ENCODE measurements at places on chromosomes 5 and 9.

DNA sequence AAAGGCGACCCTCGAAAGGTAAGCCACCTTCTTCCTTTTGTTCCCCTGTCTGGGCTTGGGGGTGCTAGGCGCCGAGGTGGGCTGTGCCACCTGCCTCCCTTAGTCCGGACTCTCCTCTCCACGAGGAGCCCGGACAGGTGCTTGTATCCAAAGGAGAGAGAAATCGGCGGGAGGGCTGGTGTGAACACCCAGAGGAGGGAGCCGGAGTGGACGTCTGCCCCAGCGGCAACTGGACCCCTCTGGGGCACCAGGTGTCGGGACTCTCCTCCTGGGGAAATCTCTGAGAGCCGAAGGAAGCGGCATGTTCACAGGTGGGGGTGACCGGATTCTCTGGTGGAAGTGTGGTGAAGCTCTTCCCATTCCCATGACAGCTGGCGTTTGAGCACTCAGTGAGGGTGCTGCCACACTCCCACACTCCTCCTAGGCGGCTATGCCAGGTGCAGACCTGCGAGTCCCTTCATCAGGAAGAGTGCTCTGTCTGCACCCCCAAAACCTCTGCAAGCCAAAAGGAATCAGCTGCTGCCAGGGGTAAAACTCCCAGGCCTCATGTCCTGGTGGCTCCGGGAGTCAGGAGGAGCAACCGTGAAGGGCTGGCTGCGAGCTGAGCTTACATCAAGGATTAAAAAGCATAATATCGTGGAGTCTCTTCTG lies 921 bp downstream of the KCNIP1 start:
- DNase-seq, result no peak

- DNase-seq, result no peak
These were observed 206.4 kb downstream of the AOPEP start for GRCh38 chr9:94932652-94933510.

- DNase-seq, result no peak
These were observed 595.9 kb downstream of the DNAH5 start for GRCh38 chr5:13348568-13348967.

DNA sequence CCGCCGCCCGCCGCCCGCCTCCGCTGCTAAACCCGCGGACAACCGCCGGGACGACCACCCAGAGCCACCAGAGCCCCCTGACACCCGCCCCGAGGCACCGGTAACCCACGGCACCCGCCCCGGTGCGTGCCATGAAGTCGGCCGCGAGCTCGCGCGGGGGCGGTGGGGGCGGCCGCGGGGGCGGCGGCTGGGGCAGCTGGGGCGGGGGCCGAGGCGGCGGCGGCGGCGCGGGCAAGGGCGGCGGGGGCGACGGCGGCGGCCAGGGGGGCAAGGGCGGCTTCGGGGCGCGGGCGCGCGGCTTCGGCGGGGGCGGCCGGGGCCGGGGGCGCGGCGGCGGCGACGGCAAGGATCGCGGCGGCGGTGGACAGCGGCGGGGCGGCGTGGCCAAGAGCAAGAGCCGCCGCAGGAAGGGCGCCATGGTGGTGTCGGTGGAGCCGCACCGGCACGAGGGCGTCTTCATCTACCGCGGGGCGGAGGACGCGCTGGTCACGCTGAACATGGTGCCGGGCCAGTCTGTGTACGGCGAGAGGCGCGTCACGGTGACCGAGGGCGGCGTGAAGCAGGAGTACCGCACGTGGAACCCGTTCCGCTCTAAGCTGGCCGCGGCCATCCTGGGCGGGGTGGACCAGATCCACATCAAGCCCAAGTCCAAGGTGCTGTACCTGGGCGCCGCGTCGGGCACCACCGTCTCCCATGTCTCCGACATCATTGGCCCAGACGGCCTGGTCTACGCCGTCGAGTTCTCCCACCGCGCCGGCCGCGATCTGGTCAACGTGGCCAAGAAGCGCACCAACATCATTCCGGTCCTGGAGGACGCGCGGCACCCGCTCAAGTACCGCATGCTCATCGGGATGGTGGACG lies 499 bp downstream of the FBLL1 start:
- DNase-seq, result no peak

DNA sequence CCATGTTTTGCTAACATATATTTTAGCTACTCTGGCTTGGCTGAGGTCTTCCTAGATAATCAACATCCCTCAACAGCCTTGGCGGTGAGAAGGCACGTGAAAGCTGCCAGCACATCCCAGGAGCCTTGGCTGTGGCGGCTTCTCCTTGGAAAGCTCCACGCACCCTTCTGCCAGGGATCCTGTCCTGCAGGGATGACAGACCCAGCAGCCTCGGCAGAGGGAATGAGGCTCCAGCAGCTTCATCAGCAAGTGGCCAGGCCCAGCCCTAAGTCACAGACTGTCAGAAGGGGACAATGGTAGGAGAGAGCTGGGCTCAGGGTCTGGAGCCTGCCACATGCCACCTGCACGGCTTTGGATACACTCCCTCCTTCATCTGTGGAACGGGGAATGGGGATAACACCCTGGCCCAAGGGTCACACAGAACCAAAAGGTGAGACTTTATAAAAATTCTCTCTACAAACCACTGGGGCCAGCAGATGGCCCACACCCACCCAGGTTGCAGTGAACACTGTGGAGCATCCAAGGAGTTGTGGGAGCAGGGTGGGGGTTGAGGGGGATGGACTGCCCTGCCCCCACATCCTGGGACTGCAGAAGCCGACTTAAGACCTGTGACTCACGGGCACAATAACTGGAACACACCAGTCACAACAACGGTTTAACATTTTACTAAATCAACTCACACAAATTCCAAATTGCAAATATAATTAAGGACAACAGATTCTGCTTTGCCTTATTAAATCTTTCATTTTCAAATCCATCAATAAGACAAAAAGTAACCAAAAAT lies 65.1 kb downstream of the MACROH2A1 start:
- no peak for DNase-seq

- no peak for DNase-seq
These were observed 334.7 kb downstream of the NDUFS4 start for GRCh38 chr5:53895091-53895683.

DNA sequence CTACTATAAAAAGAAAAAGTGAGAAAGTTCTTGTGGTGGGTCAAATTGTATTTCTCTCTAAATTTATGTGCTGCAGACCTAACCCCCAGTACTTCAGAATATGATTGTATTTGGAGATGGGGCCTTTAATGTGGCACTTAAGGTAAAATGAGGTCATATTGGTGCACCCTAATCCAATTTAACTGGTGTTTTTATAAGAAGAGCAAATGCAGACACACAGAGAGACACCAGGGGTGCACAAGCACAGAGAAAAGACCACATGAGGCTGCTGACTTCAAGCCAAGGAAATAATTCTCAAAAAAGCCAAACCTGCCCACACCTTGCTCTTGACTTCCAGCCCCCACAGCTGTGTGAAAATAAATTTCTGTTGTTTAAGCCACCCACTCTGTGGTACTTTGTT lies 80.2 kb upstream of the HTR4 start:
- no peak for DNase-seq

- no peak for DNase-seq
These were observed 2.0 kb upstream of the UAP1L1 start for GRCh38 chr9:137075275-137075775.

- no peak for DNase-seq
These were observed 44.3 kb downstream of the ERBIN start for GRCh38 chr5:65970481-65971367.

GRCh38 chr5:124289130-124289529 lies 457.3 kb downstream of the ZNF608 start:
- DNase-seq, result no peak

- no peak for DNase-seq
These were observed 91.9 kb downstream of the FEM1C start for GRCh38 chr5:115452536-115453235.

DNA sequence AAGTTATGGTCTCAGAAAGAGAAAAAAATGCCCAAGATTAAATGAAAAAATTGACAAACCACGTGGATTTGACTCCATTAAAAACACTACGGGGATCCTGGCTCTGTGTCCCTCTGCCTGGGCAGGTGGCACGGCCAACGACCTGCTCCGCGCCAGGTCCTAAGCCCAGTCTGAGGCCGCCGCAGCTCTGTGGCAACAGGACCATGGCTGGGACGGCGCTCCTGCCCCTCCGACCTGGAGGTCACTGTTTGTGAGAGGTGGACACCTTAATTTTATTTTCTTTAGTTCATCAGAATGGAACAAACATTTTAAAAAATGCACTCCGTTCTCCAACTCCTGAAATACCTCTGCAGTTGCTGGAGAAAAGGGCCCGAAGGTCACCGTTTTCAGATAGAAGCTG lies 369.4 kb downstream of the CDH9 start:
- no peak for DNase-seq

DNA sequence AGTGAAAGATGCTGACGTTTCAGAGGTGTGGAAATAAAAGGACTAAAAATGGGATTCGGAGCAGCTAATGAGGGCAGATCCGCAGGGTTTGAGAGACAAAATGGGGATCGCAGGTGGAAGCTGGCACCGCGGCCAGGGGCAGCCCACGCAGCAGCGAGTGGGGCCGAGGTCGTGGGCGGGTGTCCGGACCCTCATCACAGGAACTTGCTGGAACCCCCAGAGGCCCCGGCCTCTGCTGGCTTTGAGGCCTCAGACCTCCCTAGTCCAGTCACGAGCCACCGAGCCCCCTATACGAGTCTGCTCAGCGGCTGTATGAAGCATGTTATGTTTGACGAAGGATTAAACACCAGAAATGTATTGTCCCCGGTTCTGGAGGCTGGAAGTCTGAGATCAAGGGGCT lies 45.8 kb upstream of the FCN1 start:
- no peak for DNase-seq

DNA sequence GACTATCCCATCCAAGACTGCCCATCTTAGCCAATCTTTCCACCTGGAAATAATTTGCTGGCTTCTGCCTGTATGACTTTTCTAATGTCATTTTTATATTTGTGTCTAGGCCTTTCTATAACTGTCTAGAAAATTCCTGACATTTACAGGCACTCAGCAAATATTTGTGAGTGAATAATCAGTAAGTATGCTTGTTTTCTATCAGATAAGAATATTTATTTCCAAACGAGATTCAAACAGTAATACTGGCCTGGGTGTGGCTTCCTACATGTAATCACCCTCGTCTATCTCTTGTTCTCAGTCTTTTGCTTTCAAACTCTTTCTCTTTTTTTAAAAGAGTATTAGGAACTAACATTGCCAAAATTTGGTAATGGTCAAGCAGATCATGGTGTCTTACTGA lies 466.2 kb downstream of the RAB3C start:
- no peak for DNase-seq

DNA sequence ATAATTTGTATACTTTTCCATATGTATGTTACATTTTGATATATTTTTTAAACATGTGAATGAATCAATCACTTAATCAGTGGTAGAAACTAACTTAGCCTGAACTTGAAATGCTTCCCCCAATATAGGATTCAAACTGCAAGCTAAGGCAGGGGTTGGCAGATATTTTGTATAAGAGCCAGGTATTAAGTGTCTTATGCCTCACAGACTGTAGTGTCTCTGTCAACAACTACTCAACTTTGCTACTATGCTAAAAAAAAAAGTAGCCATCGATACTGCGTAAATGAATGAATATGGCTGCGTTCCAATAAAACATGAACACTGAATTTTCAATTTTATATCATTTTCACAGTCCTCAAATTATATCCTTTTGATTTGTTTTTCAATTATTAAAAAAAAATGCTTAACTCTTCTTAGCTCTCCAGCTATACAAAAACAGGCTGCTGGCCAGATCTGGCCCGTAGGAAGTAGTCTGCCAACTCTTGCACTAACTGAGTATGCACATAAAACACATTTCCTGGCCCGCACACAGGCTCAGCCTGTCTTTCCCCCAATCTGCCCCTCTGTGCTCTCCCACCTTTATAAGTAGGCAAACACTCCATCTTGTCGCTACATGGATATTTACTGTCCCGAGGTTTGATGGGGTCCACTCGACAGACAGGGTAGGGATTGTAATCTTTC lies 91.8 kb downstream of the SAXO1 start:
- no peak for DNase-seq

DNA sequence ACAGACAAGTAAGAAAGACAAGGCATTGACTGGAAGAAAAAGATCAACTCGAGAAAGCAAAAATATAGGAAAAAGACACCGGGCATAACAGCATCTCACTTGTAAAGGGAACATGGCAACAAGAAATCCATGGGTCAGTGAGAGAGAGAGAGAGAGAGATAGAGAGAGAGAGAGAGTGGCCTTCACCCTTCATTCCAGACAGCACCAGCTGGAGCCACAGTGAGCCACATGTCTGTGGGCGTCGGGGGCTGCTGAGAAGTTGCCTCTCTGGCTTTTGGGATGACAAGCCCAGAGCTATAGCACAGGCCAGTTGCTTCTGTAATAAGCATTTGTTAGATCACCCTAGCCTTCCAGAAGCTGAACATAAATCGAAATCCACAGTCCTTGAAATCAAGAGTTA lies 20.3 kb upstream of the ENC1 start:
- DNase-seq, result no peak

- DNase-seq, result no peak
These were observed 74.6 kb downstream of the PHAX start for GRCh38 chr5:126675338-126675737.

GRCh38 chr5:5810461-5810860 lies 388.0 kb downstream of the ICE1 start:
- no peak for DNase-seq

- no peak for DNase-seq
These were observed 113.7 kb upstream of the EPB41L4A start for GRCh38 chr5:112532654-112533360.

DNA sequence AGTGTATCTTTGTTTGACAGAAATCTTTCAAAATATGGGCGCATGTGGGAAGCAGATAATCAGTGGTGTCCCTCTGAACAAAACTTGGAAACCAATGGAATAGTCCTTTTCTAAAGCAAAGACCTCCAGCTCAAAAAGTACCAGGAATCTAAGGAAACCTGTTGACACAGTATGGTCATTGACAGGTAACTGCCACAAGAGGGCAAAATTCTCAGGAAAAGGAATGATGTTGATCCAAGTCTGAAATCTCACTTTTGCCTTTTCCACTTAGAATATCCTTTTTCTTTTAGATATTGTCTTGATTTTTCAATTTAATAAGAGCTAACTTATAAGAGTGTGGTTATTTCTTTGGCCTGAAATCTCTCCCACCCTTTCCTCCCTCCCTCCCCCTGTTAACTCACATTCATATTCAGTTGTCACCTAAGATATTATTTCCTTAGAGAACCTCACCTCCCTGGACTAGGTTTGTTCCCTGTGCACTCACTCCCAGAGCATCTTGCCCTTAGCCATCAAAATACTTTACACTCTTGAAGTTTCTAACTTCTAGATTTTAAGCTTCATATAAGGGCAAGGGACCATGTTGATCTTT lies 59.0 kb upstream of the BARX1 start:
- no peak for DNase-seq

DNA sequence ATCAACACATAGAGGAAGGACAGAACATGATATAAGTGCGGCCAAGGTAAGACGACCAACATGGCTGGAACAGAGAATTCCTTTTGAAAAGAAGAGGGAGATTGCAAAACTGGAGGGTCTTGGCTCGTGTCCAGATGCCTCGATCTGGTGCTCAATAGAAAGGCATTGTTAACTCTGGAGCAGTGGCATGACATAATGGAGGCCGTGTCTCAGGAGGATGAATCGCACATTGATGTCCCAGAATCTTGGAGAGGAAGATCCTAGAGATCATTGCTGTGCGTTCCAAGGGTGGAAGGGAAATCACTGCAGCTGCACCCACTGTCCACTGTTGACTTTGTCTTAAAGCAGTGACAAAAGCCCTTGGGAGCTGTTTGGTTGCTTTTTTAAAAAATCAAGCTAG lies 30.9 kb downstream of the GRAMD2B start:
- no peak for DNase-seq

GRCh38 chr9:93171261-93171990 lies 12.5 kb upstream of the WNK2 start:
- DNase-seq, result no peak
